Body of pancreas (tissue), 4 donors: ENCODE measurements at places on chromosomes 1 and 21. TPM values are rescaled to one million over a fixed set of nuclear protein-coding genes. Genes with fewer than 3 reads are reported as not detected.

- no peak for DNase-seq
- no peak overlapping the region for H3K4me3 ChIP-seq
- H3K27me3 ChIP-seq, result no peaks in the 10 kb centered on the region
- no peaks in the 10 kb centered on the region for H3K36me3 ChIP-seq
- H3K4me1 ChIP-seq, result peaks cover 6% of the 10 kb centered on the region
- no peak overlapping the region for H3K27ac ChIP-seq
Observed at GRCh38 chr21:42674351-42674940, 21.0 kb downstream of the PDE9A start.

GRCh38 chr1:206495011-206495461 is 12.3 kb upstream of the RASSF5 start:
- peak; percentile 51 for DNase-seq
- H3K4me3 ChIP-seq, result no peak overlapping the region
- H3K4me1 ChIP-seq, result peaks cover 38% of the 10 kb centered on the region

TMEM53 gene
- total RNA-seq, result 6.2 TPM

TYW3 gene
- 8.6 TPM for total RNA-seq

- no peak for DNase-seq
- no peaks in the 10 kb centered on the region for H3K36me3 ChIP-seq
- H3K27me3 ChIP-seq, result no peaks in the 10 kb centered on the region
Observed at GRCh38 chr1:216207154-216207553, 216.1 kb downstream of the USH2A start.

DNA sequence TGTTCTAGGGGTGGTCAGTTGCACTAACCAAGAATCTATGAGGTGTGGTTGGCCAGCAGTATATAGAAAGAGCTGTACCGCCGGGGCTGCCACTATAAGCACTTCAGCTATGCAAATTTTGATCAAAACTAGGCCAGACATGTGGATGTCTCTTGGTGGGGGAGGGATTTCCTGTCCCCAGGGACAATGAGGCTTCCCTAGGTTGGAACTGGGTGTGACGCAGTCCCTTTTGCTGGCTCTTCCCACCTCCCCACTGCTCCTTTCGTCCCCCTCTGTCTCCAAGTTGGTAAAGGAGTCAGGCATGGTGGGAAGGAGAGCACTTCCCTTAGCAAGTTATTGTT is 13.6 kb downstream of the SDCCAG8 start:
- DNase-seq, result no peak
- no peaks in the 10 kb centered on the region for H3K36me3 ChIP-seq
- no peak overlapping the region for H3K27ac ChIP-seq
- peaks cover 28% of the 10 kb centered on the region for H3K4me1 ChIP-seq

- no peaks in the 10 kb centered on the region for H3K4me1 ChIP-seq
- H3K27ac ChIP-seq, result no peak overlapping the region
Observed at GRCh38 chr1:10918531-10918930, 93.9 kb upstream of the TARDBP start.

GRCh38 chr21:31913182-31913608 is 40.4 kb downstream of the HUNK start:
- H3K36me3 ChIP-seq, result no peaks in the 10 kb centered on the region
- H3K27me3 ChIP-seq, result no peaks in the 10 kb centered on the region
- no peak for DNase-seq
- H3K27ac ChIP-seq, result no peak overlapping the region
- H3K4me1 ChIP-seq, result peaks cover 57% of the 10 kb centered on the region

GRCh38 chr1:41419584-41420295 is 58.5 kb downstream of the FOXO6 start:
- peaks cover 19% of the 10 kb centered on the region for H3K4me1 ChIP-seq
- H3K27me3 ChIP-seq, result no peaks in the 10 kb centered on the region
- DNase-seq, result no peak
- H3K27ac ChIP-seq, result peak overlapping the region; percentile 80
- H3K36me3 ChIP-seq, result no peaks in the 10 kb centered on the region

RAB3B gene
- total RNA-seq, result 2.9 TPM

GRCh38 chr1:10724052-10724494 is 72.4 kb downstream of the CASZ1 start:
- DNase-seq, result peak; percentile 95
- peaks cover 59% of the 10 kb centered on the region for H3K4me1 ChIP-seq
- no peaks in the 10 kb centered on the region for H3K36me3 ChIP-seq
- H3K27me3 ChIP-seq, result no peaks in the 10 kb centered on the region
- no peak overlapping the region for H3K4me3 ChIP-seq
- peak overlapping the region; percentile 92 for H3K27ac ChIP-seq

TNFSF4 gene
- 1.3 TPM for total RNA-seq

DNA sequence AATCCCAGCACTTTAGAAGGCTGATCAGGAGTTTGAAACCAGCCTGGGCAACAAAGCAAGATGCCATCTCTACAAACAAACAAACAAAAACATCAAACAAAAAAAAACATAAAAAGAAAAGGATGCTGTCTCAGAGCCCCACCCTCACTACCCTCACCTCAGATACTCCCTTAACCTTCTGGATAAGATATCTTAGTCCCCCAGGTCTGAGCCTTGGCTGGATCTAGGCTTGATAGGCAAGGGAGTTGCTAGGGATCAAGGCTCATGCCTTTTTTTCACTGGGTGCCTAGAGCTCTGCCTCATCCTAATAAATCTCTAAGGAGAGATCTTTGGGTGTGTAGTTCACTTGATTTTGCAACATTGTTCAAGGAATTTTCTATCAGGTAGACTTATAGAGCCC is 7.4 kb downstream of the HDAC1 start:
- H3K4me3 ChIP-seq, result no peak overlapping the region
- no peaks in the 10 kb centered on the region for H3K27me3 ChIP-seq
- H3K4me1 ChIP-seq, result peaks cover 9% of the 10 kb centered on the region
- no peak for DNase-seq
- H3K27ac ChIP-seq, result no peak overlapping the region

SYNC gene
- total RNA-seq, result 4.9 TPM

DNA sequence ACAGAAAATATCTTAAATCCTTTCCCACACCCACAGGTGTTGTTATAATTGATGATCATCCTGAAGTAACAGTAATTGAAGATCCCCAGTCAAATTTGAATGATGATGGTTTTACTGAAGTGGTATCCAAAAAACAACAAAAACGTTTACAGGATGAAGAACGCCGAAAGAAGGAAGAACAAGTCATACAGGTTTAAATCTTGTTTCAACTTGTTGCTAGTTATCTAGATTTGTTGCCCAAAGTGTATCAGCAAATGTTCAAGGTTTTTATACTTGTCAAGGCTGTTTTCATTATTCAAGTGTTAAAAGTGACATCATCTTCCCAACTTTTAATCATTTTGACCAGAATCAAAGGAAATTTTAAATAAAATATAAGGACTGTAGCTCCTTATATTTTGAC is 64.7 kb downstream of the PRRC2C start:
- no peaks in the 10 kb centered on the region for H3K27me3 ChIP-seq
- no peaks in the 10 kb centered on the region for H3K4me1 ChIP-seq
- H3K4me3 ChIP-seq, result no peak overlapping the region
- no peak overlapping the region for H3K27ac ChIP-seq

DNA sequence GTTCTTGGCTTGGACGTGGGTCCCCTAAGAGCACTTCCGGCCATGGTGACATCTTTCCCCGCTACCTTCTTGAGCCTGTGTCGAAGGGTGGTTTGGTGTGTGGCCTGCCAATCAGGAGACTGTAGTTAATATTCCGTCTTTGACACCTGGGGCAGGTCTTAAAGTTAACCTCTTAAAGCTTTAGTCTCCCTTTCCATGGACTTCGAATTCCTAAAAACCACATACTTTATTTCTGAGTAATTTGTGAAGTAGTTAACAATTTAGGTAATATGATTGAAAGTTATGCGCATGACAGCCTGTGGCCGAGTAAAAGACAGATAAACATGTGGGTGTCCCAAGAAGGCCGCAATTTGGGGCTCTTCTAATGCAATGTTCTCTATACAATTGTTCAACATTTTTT is 10.2 kb upstream of the RAB29 start:
- H3K27ac ChIP-seq, result no peak overlapping the region
- H3K4me1 ChIP-seq, result no peaks in the 10 kb centered on the region
- peaks cover 2% of the 10 kb centered on the region for H3K36me3 ChIP-seq
- H3K27me3 ChIP-seq, result no peaks in the 10 kb centered on the region
